ENCODE measurements at places on chromosomes 13 and 19.

GRCh38 chr13:93948162-93948922 lies 531.1 kb downstream of the DCT start:
- DNase-seq, result no peak

GRCh38 chr13:96948127-96948526 lies 46.1 kb downstream of the OXGR1 start:
- no peak for DNase-seq

DNA sequence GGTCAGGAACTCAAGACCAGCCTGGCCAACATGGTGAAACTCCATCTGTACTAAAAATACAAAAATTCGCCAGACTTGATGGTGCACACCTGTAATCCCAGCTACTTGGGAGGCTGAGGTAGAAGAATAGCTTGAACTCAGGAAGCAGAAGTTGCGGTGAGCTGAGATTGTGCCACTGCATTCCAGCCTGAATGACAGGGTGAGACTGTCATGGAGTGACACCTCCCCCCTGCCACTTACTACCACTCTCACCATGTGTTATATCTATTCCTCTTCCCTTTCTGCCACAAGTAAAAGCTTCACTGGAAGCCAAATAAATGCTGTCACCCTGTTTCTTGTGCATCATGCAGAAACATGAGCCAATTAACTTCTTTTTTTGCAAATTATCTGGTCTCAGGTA lies 10.6 kb upstream of the CEACAM4 start:
- DNase-seq, result no peak

- DNase-seq, result no peak
These were observed 55.5 kb downstream of the CRYL1 start for GRCh38 chr13:20470136-20470535.

DNA sequence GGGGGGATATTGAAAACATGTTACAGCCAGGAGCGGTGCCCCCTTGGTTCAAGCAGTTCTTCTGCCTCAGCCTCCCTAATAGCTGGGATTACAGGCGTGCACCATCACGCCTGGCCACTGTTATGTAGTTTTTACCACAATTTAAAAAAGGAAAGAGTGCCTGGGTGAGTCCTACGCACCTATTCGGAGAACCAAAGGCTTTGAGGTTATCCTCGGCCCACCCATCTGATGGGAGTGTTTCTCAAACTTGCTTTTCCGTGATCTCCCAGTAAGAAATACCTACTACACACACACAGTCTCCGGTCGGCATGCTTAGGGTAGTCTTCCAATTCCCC lies 4.2 kb upstream of the GP6 start:
- no peak for DNase-seq

- no peak for DNase-seq
These were observed 279.2 kb downstream of the DACH1 start for GRCh38 chr13:71587817-71588216.

GRCh38 chr19:40278361-40279035 lies 6.6 kb downstream of the AKT2 start:
- no peak for DNase-seq

DNA sequence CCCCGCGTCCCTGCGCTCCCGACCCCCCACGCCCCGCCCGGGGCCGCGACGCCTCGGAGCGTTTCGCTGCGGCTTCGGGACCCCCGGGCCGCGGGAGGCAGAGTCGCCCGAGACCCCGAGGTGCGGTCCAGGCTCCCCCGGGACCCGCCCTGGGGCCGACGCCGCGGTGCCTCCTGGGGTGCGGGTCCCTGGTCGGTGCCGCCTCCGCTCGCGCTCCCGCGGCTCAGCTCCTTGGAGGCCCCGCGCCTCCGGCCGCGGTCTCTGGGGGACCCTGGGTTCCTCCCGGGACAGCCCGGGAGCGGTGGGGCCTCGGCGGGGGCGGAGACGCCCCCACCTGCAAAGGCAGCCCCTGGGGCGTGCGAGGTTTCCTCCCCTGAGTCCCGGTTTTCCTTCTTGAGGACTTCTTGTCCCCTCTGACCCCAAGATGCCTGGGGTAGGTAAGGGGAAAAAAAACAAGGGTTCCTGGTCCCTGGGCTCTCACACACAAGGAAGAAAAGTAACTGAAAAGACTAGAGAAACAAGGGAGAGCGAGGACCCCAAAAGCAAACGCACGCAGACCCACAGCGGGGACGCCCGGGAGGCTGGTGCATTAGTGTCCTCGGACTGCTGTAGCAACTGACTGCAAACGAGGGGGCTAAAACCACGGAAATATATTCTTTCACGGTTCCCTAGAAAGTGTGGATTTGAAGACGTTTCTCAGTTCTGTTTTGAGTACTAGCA lies 740 bp downstream of the ZNF555 start:
- DNase-seq, result no peak

DNA sequence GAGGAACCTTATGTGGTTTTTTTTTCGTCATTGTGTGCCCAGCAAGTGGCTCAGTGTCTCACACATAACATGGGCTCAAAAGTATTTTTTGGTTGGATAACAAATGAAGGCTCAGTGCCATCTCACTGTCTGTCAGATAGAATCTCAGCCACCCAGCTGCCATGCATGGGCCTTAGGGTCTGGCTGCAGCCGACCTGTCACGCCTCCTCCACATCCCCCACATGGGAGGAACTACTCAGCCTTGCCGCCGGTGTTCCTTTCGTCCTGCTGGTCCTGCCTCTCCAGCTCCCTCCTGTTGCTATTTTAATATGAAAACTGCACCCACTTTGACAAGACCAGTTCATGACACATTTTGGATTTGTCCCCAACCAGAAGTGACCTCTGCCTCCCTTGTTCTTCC lies 121.2 kb downstream of the SHISA2 start:
- no peak for DNase-seq

- no peak for DNase-seq
These were observed 4.1 kb downstream of the TECR start for GRCh38 chr19:14533450-14533849.

DNA sequence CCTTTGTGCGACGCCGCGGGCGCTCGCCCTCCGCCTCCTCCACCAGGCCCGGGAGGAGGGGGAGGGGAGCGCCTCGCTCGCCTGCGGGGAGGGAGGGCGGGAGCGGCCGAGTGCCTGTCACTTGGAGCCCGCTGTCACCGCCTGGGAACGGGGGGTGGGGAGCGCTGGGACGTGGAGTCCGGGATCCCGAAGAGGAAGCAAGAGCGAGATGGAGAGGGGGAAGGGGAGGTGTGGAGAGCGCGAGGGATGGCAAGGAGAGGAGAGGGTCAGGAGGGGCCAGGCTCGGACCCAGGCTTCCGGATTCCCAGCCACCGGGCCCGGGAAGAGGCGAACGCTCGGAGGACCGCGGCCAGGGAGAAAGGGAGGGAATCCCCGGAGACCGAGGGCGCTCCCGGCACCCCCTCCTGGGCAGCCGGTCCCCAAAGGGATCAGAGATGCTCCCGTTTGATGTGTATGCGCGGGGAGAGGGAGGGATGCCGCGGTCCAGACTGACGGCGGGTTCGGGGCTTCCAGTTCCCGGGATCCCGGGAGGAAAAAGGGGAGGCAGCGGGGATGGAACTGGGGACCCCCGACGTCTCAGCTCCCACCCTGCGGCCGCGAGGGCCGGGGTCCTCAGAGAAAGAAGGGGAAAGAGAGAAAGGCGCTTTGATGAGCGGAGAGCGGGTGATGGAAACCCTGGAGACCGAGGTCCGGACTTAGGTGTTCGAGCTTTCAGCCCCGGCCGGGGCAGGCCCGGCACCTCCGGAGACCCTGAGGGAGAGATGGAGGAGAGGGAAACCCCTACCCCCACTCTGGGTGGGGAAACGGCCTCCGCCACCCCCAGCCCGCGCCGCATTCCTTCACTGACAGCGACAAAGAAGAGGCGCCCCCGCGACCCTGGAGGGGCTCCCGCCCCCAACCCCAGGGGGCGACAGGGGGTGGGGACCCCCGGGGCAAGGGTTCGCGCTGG lies 4.7 kb upstream of the DPF1 start:
- DNase-seq, result peak; percentile 60

DNA sequence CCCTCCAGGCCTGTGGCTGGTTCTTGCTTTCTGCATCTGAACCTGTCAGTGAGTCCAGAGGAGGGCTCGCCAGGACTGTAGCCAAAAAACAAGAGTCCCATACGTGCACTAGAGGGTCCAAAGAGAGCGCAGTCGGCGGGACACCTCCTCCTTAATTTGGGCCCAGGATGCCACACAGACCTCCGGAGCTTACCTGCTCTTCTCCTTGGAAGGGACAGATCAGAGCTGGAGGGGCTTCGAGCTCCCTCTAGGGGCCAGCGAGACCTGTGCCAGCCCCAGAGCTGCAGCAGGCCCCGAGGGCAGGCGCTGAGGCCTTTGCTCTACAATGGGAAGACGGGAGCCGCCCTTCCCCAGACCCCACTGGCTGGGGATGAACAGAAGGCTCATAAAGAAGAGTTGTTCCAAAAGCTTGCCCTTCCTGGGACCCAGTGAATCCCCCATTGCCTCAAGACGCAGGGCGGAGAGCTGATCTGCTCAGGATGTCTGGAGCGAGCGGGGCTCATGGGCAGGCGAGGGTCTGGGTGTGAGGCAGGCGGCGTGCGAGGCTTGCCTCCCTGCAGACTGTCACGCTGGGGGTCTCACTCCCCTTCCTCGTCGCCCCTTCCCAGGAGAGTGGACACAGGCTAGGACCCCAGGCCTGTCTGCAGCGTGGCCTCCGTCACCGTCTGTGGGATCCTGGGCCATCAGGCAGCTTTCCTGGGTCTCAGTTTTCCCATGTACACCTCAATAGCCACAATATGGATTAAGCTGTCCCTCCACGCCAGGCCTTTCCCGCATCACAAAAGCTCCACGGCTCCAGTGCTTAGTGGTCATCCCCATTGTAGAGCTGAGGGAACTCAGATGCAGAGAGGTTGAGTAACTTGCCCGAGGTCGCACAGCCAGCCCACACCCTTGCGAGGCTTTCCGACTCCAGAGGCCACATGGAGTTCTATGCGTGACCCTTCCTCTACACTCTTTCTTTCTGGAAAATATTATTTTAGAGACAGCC lies 46.9 kb upstream of the VSTM2B start:
- peak; percentile 82 for DNase-seq

DNA sequence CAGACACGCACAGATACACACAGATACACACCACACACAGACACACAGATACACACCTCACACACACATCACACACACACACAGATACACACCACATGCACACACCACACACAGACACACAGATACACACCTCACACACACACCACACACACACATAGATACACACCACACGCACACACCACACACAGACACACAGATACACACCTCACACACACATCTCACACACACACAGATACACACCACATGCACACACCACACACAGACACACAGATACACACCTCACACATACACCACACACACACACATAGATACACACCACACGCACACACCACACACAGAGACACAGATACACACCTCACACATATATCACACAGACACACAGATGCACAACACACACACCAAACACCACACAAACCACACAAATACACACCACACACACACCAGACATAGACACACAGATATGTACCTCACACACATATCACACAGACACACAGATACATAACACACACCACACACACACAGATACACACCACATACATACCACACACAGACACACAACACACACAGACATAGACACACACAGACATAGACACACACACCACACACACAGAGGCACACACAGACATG lies 24.2 kb upstream of the SLC7A10 start:
- no peak for DNase-seq

GRCh38 chr13:32234914-32235313 lies 80.2 kb downstream of the ZAR1L start:
- no peak for DNase-seq

- peak; percentile 54 for DNase-seq
These were observed 21.3 kb downstream of the VRK3 start for GRCh38 chr19:50003810-50004419.

DNA sequence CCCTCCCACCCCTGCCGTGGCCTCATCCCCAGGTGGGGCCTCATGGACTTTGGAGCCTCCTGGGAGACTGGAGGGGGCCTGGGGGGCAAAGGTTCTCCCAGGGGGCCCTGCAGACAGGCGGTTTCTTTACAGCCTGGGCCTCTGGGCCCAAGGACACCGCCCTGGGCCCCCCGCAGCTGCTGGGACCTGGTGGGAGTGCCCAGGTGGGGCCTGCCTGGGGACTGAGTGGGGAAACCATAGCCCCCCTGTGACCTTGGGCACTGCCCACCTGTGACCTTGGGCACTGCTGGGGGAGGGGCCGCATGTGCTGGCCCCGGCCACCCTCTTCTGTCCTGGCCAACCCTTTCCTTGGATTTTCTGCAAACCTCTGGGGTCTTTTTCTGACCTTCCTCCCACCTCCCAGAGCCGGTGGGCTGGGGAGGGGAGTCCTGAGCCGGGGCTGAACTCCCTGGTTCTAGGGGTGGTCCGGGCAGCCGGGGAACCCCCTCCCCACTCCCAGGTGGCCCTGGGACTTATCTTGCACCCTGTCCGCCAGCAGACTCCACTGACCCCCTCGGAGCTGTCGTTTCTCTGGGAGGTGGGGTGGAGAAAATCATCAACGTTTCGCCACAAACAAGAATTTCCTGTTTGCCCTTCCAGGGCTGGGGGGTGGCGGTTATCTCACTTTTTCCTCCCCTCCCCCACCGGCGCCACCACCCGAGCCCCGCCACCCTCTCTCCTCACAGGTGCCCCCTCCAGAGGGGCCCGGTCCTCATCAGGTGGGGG lies 27.0 kb downstream of the ARID3A start:
- no peak for DNase-seq

DNA sequence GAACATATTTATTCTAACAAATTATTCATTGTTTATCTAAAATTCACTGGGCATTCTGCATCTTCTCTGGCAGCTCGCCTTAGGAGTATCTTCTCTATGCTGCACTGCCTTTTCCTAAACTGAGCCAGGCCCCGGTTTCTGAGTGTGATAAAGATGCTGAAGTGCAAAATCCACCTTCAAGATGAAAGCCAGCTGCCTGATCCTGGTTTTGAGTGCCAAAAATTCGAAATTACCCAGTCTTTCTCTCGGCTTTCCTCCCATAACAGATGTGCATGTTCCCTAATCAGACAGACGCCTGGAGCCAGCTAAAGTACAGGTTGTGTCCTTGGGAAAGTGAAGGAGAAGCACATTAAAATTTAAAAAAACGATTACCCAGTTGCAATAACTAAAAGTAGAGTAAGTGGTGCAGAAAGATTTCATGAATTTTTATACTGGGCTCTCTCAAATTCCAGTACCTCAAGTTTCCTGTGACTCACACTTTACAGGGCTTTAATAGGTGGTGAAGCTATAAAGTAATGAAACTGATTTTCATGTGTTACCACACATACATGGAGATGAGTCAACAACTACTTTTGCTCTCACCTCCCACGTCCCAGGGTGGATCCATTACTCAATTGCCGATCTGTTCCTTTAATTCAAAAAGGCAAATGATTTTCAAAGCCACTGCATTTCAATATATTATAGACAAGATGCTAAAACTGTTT lies 65.0 kb upstream of the GTF2F2 start:
- DNase-seq, result no peak

GRCh38 chr19:44866664-44867063 lies 20.6 kb downstream of the NECTIN2 start:
- DNase-seq, result no peak

- DNase-seq, result no peak
These were observed 184.6 kb upstream of the NBEA start for GRCh38 chr13:34757441-34757840.

GRCh38 chr19:30083125-30083681 lies 141.2 kb downstream of the URI1 start:
- DNase-seq, result no peak

Data from cerebellum (tissue), 4 donors.